ENCODE measurements at places on chromosomes 7 and 10.

GRCh38 chr10:74310652-74311257 is 159.7 kb downstream of the ADK start:
- DNase-seq, result no peak

GRCh38 chr10:25451401-25451800 is 276.6 kb downstream of the GPR158 start:
- DNase-seq, result no peak

DNA sequence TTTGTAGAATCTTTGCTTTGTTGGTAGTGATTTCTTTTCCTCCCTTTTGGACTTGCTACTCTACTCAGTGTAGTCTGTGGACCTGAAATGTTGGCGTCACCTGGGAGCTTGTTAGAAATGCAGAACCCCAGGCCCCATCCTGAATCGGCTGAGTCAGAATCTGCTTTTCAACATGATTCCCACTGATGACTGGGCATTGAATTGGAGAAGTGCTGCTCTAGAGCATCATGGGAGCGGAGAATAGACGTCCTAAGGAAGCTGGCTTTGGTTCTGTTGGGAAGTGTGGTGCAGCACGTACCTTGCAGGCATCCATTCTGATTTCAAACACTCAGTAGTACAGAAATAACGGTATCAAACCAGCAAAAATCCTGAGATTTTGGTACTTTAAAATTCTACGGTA is 54.7 kb downstream of the RBM33 start:
- no peak for DNase-seq

DNA sequence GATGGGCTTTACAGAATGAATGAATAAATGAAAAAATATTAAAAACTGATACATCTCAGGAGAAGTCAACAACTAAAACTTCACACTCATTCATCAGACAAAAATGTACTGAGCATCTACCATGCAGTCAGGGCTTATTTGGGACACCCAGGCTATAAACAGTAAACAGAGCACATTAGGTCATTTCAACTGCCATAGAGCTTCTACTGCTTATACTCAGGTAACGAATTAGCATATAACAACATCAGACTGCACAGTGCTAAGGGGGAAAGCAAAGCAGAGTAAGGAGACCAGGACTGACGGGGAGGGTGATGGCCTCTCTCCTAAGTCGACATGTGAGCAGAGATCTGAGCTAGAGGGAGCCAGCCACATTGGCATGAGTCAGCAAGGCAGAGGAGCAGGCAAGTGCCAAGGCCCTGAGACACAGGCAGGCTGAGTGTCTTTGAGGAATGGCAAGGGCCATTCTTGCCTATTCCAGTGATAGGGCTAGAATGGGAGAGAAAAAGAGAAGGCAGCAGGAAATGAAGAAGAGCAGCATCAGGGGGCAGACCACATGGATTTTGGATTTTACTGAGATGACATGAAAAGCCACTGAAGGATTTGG is 528.9 kb downstream of the PARD3 start:
- no peak for DNase-seq

GRCh38 chr7:47787249-47788069 is 160.8 kb downstream of the PKD1L1 start:
- DNase-seq, result no peak

- no peak for DNase-seq
Observed at GRCh38 chr7:138975343-138976104, 5.7 kb downstream of the KIAA1549 start.

DNA sequence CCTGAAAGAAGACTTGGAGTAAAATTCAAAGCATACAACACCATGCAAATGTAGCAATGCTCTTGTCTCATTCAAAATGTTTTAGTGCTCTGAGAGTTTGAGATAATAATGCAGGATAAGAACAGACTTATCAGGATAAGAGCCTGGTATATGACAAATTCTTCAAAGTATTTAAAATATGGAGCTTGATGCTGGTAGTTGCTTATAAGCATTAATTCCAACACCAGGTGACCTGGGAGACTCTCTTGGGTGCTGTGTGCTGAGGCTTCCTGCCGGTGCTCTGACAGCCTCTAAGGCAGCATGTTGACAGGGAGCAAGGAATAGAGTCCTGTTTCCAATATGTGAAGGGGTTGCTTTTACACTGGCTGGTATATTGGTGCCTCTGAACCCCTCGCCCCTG is 34.8 kb upstream of the SLC26A5 start:
- DNase-seq, result no peak

GRCh38 chr10:11782793-11783557 is 40.2 kb upstream of the PROSER2 start:
- DNase-seq, result peak; percentile 49

GRCh38 chr7:153188630-153189029 is 429.1 kb downstream of the ACTR3B start:
- DNase-seq, result no peak

DNA sequence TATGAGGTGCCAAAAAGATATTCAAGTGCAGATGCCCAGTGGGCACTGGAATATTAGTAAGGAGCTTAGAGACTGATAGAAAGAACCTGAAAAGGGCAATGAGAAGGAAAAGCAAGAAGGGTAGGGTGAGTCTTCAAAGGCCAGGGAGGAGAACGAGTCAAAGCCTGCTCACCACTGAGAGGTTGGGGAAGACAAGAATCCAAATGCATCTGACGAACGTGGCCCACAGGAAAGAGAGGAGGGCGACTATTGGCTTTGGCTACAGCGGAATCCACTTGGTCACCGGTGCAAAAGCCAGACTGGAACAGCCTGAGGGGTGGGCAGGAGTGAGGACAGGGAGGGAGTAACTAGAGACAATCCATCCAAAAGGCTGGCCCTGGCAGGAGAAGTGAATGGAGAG is 216.7 kb upstream of the KLF14 start:
- DNase-seq, result no peak

GRCh38 chr7:146290746-146291145 is 174.1 kb downstream of the CNTNAP2 start:
- DNase-seq, result no peak

DNA sequence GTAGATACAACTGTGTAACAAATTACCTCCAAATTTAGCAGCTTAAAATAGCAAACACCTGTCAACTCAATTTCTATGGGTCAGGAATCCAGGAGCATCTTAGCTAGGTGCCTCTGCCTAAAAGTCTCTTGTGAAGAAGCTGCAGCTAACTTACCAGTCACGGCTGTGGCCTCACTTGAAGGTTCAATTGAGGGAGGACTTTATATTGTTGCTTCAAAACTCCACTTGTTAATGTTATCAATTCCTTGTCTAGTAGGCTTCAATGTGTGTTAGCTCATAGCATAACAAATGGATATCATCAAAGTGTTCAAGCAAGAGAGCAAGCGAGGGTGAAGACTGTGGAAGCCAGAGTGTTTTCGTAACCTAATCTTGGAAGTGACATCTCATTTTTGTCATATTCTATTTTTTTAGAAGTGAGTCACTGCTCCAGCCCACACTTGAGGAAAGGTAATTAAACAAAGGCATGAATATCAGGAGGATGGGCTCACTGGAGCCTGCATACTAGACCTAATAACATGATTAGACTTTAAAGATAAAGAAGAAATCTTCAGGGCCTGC is 172.9 kb downstream of the SPAG6 start:
- no peak for DNase-seq

GRCh38 chr10:49613882-49614241 is at the start of gene CHAT:
Gene CHAT, plus strand, starts transcription at chr10:49614037. Its CDS starts 153 bp downstream, at chr10:49614190.
- DNase-seq, result no peak

DNA sequence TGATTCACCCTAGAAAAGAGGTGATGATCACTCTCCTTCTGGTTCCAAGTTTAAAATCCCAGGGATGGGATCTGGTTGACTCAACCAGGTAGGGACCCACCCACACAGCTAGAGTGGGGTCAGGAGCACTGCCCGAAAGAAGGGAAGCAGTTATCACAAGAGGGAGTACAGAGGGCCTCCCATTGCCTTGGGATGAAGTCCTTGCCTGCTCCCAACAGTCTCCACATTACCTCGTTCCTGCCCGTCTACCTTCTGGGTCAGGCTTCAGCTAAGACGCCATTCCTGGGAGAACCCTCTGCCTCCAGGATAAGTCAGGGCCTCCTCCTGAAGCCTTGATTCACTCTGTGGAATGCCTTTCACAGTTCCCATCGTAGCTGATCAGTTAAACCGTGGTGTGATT is 23.8 kb downstream of the ZMIZ2 start:
- DNase-seq, result no peak

GRCh38 chr10:92413011-92413410 is 122.0 kb downstream of the MARCHF5 start:
- DNase-seq, result no peak

All from NCI-H2227 treated with DMSO at 0.1 percent for 48 hours (cell line).